A549 treated with Mapracorat at 1 μM for 4 hours (cell line): ENCODE measurements at places on chromosomes 4 and X. TPM values are rescaled to one million over a fixed set of nuclear protein-coding genes. Genes with fewer than 3 reads are reported as not detected.

Gene YY2
- 1.9 to 2.7 TPM (median 2.5 TPM) in 5 replicates for total RNA-seq

Gene ANXA3
- total RNA-seq, result 60.1 to 79.2 TPM (median 63.1 TPM) in 5 replicates

Gene CTAG2
- total RNA-seq, result not detected in 5 replicates

Gene MAP7D2
- total RNA-seq, result 5.1 to 6.1 TPM (median 5.7 TPM) in 5 replicates

Gene DAPP1
- not detected in 5 replicates for total RNA-seq

Gene PPEF2
- not detected in 5 replicates for total RNA-seq

Gene CYLC1
- not detected in 5 replicates for total RNA-seq

Gene CT55
- not detected in 5 replicates for total RNA-seq

Gene SOD3
- not detected in 5 replicates for total RNA-seq

Gene CTAG1A
- not detected in 5 replicates for total RNA-seq

Gene PNCK
- 0.12 to 0.60 TPM (median 0.23 TPM) in 4 of 5 replicates, not detected in the other for total RNA-seq

Gene ZNF630
- 0.12 to 0.42 TPM (median 0.27 TPM) in 5 replicates for total RNA-seq

Gene ADH1B
- total RNA-seq, result not detected in 5 replicates
